AG08396 (cell line): ENCODE measurements at places on chromosomes 7 and 10.

GRCh38 chr7:14351167-14351566 lies 361.7 kb upstream of the ETV1 start:
- no peak for DNase-seq

GRCh38 chr7:156099085-156099484 lies 286.8 kb upstream of the SHH start:
- no peak for DNase-seq

DNA sequence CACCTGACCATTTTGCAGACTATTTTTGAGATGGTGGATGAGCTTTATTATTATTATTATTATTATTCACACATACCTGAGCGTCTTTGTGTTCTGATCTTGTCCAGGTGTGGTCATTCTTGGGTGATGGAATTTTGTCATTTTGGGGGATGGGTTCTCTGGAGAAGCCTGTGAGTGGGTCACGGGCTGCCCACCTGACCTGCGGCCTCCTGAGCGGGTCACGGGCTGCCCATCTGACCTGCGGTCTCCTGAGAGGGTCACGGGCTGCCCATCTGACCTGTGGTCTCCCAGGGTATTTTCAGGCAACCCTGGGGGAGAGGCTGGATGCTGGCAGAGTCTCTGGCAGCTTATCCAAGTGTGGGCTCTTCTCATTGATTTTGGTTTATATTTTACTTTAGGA lies 7.3 kb downstream of the SCART1 start:
- no peak for DNase-seq

- no peak for DNase-seq
Measured at GRCh38 chr7:99102361-99102760, 41.5 kb downstream of the SMURF1 start.
